ENCODE measurements at places on chromosomes 2 and 18.

DNA sequence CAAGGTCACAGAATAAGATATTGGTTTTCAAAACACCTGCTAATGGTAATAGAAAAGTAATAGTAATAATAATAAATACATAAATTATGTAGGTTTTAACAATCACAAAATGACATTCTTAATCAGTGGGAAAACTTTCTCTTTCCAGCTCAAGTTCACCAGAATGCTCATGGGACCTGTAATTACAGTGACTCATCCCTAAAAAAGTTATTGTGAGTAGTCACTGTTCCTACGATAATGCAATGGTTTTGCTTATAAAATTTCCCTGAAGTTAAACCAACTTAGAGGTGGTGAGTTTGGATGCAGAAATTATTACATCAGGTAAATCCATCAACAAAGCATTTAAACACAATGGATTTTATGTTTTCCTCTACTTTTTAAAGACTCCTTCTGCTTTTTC is 502.3 kb downstream of the PID1 start:
- no peak for DNase-seq

- no peak for DNase-seq
Measured at GRCh38 chr2:101112772-101113157, 38.4 kb downstream of the TBC1D8 start.

DNA sequence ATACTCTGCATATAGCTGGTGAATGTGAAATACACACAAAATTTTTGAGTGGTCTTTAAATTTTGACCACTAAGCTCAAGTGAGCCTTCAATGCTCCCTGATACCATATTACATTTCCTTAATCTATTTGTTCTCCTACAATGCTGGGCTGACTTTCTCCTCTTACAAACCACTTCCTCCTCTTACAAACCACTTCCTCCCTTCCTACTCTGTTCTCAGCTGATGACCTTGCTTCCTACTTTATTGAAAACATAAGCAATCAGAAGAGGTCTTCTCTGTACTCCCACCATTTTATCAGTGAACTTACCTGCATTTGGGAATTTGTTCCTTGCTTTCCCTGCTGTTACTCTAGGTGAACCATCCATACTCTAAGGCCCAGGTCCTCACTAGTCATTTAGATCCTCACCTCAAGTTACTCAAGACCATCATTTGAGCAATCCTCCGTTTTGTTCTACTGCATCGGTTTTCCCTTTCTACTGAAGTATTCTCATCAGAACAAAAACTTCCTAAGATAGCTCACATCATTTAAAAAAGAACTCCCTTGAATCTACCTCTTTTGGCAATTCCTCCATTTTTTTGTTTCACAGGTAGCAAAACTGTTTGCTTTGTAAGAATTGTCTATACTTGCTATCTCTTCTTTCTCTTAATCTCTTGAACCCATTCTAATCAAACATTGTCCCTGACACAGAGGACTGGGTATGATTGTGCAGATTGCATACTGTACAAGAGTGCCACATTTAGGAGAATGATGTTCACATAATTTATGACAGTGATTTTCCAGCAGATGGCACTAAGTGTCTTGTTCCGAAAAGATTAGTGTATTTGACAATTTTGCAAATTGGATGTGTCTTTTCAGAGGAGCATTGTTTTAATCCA is 96.5 kb downstream of the EPB41L5 start:
- peak; percentile 22 for DNase-seq

DNA sequence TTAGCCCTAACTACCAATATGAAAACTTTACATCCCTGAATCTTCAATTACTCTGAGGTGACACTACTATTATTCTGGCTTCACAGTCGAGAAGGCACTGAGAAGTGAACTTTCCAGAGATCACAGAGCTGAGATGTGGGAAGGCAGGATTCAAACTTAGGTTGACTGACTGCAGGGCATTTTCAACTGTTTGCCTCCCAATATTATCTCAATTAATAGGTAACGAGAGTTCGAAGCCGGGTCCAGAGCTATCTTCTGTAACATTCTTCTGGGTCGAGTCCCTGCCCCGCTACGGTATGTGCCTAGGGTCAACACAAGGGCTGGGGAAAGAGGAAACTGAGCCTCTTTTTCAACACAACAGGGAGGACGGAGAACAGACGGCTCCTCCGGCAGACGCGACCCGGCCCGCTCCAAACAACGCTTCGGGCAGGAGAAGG is 740 bp downstream of the CHMP3 start:
- no peak for DNase-seq

DNA sequence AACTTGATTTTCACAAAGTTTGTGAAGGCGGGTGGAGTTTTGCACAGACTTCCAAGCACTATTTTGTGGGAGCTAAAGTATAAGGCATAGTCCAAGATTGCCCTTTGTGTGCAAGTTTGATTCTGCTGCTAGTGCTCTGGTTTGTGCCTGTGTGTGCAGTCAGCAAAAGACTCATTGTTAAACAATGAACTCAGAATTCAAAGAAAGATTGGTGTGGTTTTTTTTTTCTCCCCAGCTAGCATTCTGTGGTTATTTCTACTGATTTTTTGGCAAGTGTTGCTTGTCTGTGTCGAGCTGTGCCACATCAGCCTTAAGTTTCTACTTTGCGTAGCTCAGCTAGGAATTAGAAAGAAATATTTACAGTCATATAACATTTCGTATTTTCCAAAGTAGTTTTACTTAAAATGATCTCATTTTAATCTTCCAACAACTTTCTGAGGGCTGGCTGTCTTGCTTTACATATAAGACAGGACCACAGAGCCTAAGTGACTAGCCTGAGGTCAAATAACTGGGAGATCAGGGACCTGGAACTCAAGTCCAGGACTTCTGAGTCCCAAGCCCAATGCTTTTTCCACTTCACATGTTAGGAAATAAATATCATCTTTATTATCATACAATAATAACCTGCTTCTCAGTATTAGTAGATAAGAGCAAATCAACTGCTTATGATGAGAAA is 69.8 kb downstream of the BABAM2 start:
- DNase-seq = no peak

DNA sequence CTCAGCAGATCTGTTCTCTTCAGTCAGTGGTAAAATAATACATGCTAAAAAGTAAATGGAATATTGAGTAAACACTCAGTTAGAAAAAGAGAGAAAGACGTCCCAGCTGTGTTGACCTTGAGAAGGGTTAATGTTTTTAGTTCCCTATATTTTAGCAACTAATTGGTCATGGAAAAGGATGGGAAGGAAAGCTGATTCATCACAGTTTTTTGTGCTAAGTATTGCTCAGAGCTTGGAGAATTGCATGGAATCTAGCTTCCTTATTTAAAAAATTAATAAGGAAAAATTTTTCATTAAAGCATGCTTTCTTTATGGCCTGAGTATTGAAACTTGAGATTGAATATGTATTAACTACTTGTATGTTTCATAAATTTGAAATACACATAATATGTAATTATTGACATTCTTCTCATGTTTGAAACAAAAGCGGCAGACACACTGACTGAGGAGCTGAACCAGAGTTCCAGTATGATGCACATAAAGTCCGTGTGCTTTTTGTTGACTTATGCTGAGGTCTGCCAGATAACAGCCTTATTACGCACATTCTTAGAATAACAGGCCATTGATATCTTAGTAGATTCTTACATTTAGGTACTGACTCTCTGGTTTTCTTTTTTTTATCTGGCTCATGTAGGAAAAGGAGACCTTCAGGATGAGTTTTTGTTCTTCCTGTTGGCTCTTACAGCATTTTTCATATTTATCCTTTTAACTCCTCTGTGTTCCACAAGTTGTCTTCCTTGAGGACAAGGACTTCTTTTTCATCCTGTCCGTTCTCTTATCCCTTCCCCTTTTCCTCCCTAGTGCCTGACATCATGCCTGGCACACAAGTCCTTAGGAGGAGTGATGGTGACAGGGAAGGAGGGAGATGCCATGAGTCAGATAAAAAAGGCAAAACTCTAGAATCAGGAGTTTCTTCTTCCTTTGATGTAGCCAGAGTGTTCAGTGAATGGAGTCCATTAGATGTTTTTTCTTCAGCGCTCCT is 194.1 kb downstream of the PTPRM start:
- no peak for DNase-seq

DNA sequence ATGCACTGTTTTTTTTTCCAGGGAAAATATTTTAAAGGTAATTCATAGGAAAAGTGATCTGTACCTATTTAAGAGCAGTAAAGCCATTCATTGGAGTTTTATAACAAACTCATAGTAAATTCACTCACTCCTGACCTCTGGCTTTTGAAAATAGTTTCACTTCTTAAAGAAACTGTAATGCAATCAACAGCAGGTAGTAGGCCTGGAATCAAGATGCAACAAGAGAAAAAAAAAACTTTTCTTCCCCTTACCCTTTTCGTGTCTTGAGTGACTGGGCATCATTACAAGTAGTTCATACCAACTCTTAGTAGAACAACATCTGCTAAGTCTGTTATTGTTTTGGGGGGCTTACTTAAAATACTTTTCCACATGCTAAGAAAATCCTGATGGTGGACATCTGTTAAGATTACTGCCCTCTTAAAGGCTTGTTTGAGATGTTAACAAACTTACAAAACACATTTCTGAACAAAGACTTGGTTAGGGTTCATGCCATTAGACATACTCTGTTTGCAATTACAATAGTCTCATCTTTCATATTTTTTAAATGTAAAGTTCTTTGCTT is 164.1 kb upstream of the FOSL2 start:
- DNase-seq = no peak

DNA sequence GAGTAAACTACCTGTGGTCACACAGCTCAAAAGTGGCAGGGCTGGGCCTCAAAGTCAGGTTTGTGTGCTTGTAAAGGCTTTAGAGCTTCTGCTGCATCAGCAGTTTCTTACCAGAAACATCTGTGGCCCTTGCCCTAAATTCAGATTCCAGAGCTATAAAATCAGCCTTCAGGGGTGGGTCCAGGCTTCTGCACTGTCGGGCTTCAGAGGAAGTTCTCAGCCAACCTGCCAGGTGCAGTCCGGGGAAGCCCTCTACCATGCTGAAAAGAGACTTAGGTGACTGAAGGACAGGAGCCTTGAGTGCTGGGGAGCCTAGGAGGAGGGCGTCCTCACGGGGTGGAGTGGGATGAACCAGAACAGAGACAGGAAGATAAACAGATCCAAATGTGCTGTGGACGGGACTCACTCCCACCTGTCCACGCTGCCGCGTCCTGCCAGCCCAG is 69.9 kb upstream of the HS6ST1 start:
- DNase-seq = no peak

- DNase-seq = peak; percentile 25
Measured at GRCh38 chr2:157875641-157876065, 477 bp downstream of the ACVR1 start.

- no peak for DNase-seq
Measured at GRCh38 chr2:73642338-73643018, at the start of gene NAT8. TSS of gene NAT8 (minus strand) at chr2:73642422. CDS start at chr2:73641628, 794 bp downstream.

GRCh38 chr2:109279243-109279860 is 150.3 kb downstream of the SH3RF3 start:
- no peak for DNase-seq

DNA sequence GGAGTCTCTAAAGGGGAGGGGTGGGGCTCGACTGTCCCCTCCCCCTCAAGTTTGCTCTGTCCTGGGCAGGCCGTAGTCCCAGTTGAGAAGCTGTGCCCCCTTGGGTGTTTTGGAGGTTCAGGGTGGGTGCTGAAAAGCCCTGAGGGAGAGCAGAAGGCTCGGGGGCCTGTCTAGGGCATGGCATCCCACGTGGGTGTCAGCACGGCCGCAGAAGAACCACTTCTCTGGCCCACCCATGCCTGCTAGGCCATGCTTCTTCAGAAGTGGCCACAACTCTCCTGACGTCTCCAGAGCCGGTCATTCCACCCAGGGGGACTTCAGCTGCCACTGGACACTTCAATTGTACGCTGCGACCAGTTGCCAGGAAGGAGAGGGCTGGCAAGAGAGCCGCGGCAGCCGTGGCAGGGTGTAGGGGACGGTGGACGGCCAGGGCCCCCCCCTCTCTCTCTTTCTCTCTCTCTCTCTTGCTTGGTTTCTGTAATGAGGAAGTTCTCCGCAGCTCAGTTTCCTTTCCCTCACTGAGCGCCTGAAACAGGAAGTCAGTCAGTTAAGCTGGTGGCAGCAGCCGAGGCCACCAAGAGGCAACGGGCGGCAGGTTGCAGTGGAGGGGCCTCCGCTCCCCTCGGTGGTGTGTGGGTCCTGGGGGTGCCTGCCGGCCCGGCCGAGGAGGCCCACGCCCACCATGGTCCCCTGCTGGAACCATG is at the start of gene INPP5D:
Gene INPP5D (plus strand): TSS at position 546 of the 704 bp plus-strand sequence. CDS start 137 bp downstream, at position 683.
- DNase-seq = no peak

- DNase-seq = no peak
Measured at GRCh38 chr2:211846036-211846400, 692.6 kb downstream of the ERBB4 start.

- no peak for DNase-seq
Measured at GRCh38 chr18:33696332-33697162, 118.5 kb downstream of the ASXL3 start.

GRCh38 chr2:241315879-241316631 is at the start of gene SEPTIN2:
TSS of gene SEPTIN2 (plus strand) at chr2:241315925. CDS start at chr2:241324233, 8,308 bp downstream.
- peak; percentile 28 for DNase-seq

- DNase-seq = no peak
Measured at GRCh38 chr2:114068438-114068837, 178.5 kb downstream of the ACTR3 start.

- DNase-seq = no peak
Measured at GRCh38 chr2:121723316-121723715, 13.4 kb downstream of the NIFK start.

GRCh38 chr2:138209009-138209408 is 244.7 kb downstream of the HNMT start:
- no peak for DNase-seq

DNA sequence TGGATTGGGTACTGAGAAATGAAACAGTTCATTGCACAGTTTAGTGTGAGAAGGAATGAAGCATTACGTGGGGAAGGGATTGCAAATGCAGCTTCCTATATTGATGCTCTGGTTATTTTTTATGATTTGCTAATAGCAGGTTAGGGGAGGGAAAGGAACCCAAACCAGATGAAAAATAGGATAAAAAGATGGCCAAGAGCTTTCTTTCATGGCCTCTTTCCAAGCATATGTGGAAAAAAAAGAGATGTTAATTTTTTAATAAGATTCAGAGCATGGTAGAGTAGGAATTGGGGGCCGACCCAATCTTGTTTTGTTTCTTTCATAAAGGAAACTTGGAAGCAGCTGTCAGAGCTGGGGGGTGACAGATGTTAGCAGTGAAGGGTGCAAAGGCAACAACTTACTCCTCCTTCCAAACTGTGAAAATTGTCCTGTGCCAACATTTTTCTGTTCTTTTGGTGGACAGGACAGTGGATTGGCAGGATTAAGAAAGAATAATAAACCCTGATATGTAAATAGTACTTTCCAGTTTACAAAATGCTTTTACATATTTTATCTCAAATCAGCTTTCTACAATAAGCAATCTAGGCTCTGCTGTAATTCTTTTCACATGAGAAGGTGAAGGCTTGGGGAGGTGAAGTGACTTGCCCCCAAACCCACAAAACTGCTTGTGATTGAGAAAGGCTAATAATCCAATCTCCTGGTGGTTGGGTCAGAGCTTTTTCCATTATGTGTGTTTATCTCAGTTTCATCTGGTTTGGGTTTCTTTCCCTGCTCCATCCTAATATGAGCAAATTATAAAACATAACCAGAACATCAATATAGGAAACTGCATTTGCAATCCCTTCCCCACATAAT is 270.1 kb downstream of the ETAA1 start:
- no peak for DNase-seq

GRCh38 chr2:118046634-118047210 is 32.9 kb upstream of the CCDC93 start:
- DNase-seq = peak; percentile 62

- DNase-seq = no peak
Measured at GRCh38 chr2:236121546-236121945, 46.6 kb downstream of the GBX2 start.

GRCh38 chr2:47414682-47415458 is 11.9 kb downstream of the MSH2 start:
- DNase-seq = no peak
